ENCODE measurements at places on chromosomes 1 and 21. TPM values are rescaled to one million over a fixed set of nuclear protein-coding genes. Genes with fewer than 3 reads are reported as not detected.

HSD3B1 gene
- not detected for polyA plus RNA-seq

RGS5 gene
- 5.9 TPM for polyA plus RNA-seq

RNU1-2 gene
- polyA plus RNA-seq = not detected

ITGB2 gene
- polyA plus RNA-seq = not detected

CD244 gene
- 0.47 TPM for polyA plus RNA-seq

EPS8L3 gene
- not detected for polyA plus RNA-seq

RBM11 gene
- 47.7 TPM for polyA plus RNA-seq

Data from Purkinje cell (primary cell).